ENCODE measurements at places on chromosomes 3 and 15.

GRCh38 chr3:128667641-128668040, 17.0 kb upstream of the RPN1 start:
- DNase-seq: no peak

DNA sequence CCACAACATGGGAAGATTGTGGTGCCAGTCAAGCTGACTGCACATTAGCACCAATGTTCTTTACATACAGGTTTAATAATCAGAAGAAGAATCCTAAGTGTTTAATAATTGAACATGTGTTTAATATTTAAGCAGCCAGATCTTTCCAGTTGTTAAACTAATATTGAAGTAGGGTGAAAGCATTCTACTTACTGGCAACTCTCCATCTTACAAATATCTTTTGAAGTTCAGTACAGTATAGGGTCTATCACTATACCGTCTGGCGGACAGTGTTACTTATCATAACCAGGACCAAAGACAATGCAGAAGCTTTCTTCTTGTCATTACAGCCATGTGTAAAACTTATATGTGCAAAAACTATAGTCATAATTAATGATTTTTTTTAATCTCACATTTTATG, 376.4 kb downstream of the CNTN6 start:
- DNase-seq: no peak

DNA sequence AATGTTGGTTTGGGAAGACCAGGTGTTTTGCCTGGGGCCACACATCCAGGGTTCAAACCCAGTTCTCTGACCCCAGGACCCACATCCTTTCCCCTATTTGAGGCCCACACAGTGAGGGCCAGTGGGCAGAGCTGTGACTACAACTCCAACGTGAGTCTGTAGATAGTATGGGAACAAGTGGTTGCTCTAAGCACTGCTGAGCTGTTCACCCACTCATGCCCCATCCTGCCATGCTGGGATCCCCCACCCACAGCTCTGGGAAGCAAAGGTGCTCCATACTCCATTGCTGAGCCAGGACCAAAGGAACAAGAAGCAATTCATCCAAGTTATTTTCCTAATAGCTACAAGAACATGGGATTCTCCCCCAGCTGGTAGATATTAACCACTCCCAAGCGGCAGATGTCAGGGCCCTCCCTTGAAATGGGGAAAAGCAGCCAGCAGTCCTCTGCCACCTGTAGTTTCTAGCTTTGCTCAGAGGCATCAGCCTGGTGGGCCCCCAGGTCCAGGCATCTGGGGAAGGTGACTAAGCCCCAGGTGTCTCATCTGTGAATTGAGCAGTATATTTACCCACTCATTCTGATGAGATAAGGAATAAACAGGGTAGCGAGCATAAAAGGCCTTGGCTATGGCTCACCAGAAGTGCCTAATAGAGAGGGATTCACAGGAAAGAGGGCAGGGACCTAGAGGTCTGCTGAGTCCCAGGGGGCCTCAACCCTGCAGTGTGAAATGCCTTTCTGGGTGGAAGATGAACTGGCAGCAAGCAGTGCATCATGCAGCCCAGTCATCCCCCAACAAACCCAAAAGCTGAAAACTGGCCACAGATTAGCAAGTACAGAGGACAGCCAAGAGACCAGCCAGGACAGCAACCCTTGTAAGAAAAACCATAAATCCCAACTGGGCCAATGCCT, 33.4 kb downstream of the POC1A start:
- no peak for DNase-seq

- no peak for DNase-seq
Measured at GRCh38 chr15:74010929-74011540, 16.5 kb downstream of the PML start.
